Stimulated activated CD4-positive, alpha-beta T cell treated with anti-CD3 and anti-CD28 coated beads, Interleukin-4, amount 100 ng/mL, for 1 hour (primary cell): ENCODE measurements at places on chromosomes 5 and 9.
A peak's percentile ranks its signal among the peaks of the same experiment; 100 is the strongest.

- DNase-seq: no peak
Measured at GRCh38 chr5:98776066-98776705, 2.7 kb downstream of the RGMB start.

DNA sequence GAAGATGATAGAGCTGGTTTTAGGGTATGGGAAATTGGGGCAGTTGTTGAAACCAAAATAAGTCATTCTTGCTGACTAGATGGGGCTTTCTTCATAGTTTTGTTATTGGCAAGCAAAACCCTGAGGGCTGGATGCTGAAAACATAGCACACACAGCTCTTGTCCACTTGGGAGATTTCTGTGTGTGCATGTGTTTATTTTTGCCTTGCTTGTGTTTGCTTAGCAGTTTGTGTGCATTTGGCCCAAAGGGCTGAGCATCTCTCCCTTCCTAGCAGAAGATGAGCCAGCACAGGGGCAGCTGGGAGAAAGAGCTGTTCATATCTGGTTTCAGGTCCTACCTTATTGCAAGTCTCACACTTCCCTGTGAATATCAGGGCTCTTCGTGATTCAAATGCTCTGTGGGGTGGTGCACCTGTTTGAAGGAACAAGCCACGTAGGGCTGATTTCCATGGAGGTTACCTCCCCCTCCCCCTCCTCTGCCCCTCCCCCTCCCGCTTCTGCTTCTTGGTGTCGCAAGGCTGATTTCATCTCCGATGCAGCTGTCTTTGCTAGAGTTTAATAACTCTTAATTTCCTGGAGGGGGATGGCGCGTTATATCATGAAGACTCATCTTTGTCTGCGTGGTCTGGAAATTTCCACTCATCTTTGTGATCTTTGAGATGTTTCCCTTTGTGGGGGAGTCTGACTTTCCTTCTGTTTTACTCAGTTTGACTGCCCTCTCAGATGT lies 296.5 kb downstream of the ARHGAP26 start:
- DNase-seq: peak; percentile 26

GRCh38 chr5:119840175-119840574 lies 210.8 kb downstream of the FAM170A start:
- no peak for DNase-seq

GRCh38 chr5:66894480-66895240 lies 298.5 kb downstream of the MAST4 start:
- no peak for DNase-seq

GRCh38 chr9:79581794-79582193 lies 10.0 kb downstream of the TLE4 start:
- peak; percentile 16 for DNase-seq

GRCh38 chr5:173486355-173487225 lies 129.9 kb downstream of the BOD1 start:
- no peak for DNase-seq

DNA sequence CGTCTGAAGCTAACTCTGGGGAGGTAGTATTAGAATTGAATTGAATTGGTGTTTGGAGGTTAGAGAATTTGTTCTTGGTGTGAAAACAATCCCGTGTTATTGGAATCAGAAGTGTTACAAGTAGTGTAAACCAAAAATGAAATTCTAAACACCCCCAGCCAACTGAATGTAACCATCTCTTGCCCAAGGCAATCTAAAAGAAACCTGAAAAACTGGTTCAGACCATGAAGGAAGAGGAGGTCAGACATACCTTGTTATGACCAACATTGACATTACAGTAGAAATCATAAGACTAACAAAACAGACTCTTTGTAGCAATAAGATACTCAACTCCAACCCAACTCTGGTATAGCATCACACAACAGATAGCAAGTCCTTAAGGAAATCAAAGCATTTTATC lies 159.0 kb downstream of the TUSC1 start:
- DNase-seq: no peak

DNA sequence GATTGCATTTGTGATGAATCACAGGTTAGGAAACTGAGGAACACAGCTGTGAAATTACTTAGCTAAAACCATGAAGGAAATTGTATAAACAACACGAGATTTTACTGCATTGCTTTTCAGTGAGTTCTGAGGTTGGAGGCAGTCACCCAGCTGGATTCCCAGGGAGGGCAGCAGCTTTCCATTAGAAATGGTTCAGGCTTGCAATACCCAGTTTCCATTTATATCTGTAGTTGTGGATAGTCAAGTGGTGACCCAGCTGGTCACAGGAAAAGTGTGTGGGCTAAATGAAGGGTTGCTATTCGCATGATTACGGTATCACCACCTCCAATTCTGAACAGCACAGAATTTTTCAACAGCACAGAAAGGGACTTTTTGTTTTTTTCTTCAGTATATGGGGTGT lies 34.3 kb upstream of the SPATA31D4 start:
- DNase-seq: no peak
